ENCODE measurements at places on chromosomes 2 and 18.

GRCh38 chr2:59900728-59901452, 652.6 kb downstream of the BCL11A start:
- DNase-seq: no peak

GRCh38 chr2:122255924-122256323, 500.5 kb downstream of the TSN start:
- DNase-seq: no peak

- no peak for DNase-seq
Observed at GRCh38 chr2:12071318-12071717, 324.9 kb downstream of the LPIN1 start.

GRCh38 chr2:127961729-127962128, 66.1 kb downstream of the SAP130 start:
- DNase-seq: no peak

- DNase-seq: no peak
Observed at GRCh38 chr2:219628986-219629901, 1.8 kb downstream of the SLC4A3 start.

DNA sequence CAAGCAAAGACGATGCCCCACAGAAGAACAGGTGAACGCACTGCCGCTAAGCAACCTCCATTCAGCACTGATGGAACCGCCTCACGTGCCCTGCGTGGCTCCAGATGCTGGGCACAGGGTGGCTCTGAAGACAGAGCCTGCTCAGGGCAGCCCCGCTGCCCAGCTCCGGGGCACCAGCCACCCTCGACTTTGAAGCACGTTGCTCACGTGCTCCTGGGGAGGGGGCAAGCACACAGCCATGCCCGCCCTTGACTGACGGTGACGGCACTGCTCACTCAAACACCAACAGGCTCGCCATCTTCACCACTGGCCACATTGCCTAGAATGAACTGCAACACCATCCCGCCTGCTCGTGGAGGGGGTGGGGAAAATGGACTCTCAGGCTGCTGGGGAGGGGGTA, 251.3 kb downstream of the HDAC4 start:
- peak; percentile 35 for DNase-seq

DNA sequence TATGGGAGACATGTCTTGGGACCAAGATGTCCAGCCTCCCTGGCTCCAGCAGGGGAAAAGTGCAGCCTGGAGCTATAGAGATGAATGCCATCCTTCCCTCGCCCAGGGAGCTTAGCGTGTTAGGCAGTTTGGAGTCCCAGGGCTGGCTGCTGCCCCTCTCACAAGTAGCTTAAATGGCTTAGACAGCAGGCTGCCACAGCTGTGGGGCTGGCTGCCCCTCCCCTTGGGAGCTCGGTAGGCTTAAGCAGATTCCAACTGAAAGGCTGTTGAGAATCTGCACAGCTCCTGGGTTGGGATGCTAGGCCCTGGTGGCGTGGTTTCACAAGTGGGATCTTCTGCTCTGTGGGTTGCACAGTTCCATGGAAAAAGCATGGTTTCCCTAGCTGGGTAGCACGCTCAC, 940.5 kb upstream of the DDX18 start:
- no peak for DNase-seq

DNA sequence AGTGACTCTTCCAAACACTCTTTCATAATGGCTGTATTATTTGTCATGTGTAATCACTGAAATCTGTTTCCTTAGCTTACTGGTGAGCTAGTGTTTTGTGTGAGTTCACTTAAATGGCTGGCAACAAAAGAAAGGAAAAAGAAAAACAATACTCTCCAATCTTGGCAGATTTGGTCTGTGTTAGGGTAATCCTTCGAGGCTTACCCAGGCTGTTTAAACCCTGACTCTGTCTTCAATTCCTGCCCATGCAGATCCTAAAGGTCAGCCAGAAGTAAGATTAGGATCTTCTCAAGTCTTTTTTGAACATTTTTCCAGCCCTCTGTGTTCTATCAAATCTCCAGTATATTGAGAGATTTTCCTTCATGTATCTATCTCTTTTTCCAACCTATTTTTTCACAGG, 85.3 kb downstream of the CCDC178 start:
- no peak for DNase-seq
